ENCODE measurements at places on chromosomes 13 and 19. TPM values are rescaled to one million over a fixed set of nuclear protein-coding genes. Genes with fewer than 3 reads are reported as not detected.

- DNase-seq: no peak
Measured at GRCh38 chr19:15378534-15379082, 979 bp downstream of the AKAP8 start.

GRCh38 chr19:16369306-16369663 lies 44.7 kb downstream of the KLF2 start:
- DNase-seq: no peak

- no peak for DNase-seq
Measured at GRCh38 chr19:1874554-1875185, 10.6 kb downstream of the ABHD17A start.

DNA sequence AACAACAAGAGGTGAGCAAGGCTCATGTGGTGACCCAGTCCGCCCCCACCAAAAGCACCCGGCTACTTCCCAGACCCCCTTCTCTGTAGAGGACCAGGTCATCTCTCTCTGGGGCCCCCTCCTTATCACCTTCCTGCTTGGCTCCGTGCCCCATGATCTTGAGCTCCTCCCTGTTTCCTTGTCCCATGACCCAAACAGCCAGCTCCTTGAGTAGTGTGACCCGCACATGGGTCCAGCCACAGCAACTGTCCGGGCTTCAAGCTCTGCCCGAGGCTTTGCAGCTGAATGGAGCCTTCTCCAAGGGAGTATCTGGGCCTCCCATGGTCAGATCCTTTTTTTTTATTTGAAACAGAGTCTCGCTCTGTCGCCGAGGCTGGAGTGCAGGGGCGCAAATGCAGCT lies 61.8 kb downstream of the MYO9B start:
- no peak for DNase-seq

DNA sequence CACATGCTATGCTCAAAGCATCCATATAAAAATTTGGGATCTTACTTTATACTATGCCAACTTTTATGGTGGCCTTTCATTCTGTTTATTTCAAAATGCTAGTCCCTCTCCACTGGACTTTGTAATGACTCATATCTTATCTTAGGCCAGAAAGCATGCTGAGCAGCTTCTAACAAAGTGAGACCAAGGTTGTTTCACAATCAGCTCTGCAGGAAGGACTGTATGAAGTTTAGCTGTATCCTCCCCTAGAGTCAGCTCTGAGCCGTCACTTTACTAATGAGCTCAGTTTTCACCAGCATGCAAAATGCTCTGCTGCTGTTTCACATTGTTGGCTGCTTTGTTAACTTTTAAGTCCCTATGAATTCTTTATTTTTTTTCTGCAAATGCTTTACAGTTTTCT lies 1608.8 kb downstream of the OLFM4 start:
- DNase-seq: no peak

DNA sequence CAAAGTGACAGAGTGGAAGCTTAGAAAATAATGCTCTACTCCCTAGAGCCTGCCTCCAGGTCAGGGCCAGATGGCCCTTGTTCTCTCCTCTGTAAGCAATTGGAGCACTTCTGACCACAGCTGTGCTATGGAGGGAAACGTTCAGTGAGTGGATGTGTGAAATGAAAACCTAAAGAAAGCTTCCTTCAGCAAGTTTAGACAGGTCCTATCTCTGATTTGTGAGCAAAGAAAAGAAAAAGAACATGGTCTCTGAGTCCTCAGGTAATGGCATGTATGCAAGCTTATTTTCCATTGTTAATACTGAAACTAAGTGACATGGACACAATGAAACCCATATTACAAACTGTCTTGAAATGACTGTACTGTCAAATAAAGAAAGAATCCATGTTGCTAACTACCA lies 1486.8 kb downstream of the EFNB2 start:
- no peak for DNase-seq

- DNase-seq: no peak
Measured at GRCh38 chr13:41708713-41709112, 251.4 kb downstream of the RGCC start.

GRCh38 chr19:49390131-49390928 lies 2.3 kb downstream of the KASH5 start:
- DNase-seq: no peak

GRCh38 chr13:42753697-42754096 lies 27.7 kb upstream of the FAM216B start:
- no peak for DNase-seq

DNA sequence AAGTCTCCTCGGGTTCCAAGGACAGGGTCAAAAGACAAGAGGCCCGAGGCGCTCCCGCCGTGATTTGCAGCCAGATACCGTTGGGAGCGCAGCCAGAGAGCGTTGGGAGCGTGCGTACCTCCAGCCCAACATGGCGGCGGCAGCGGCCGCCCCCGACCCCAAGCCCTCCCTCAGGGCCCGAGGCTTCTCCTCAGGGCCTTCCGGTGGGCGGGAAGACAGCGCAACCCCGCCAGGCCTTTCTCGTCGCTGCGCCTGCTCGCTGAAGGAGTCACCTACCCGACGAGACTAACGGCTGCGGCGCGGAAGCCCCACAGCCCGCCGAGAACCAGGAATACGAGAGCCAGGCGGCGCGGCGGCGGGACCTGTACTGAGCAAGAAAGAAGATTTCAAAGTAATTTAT lies 3.2 kb upstream of the ZNF850 start:
- no peak for DNase-seq

- DNase-seq: no peak
Measured at GRCh38 chr13:68234274-68234673, 1004.1 kb upstream of the PCDH9 start.

DNA sequence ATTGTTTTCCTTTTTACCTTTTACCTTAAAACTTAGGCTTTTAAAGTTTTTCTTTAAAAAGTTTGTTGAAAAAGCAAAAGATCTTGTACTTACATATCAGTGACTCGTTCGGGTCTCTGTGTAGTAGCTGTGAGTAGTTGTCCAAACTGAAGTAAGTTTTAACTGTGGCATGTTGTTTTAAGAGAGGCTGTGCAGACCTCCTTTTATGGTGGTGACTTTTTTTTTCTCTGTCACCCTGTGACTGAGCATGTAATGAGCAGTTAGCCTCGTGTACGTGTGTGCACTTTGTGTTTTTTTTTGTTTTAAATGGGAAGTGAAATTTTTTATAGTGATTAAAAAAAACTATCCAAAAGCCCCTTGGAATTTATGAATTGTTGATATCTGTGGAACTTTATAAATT lies at the start of gene GPR183:
GPR183 (minus strand) TSS at position 153 of the 400 bp plus-strand sequence. CDS start 11,254 bp downstream, outside the sequence.
- no peak for DNase-seq

GRCh38 chr19:40803857-40804782 lies 5.1 kb downstream of the EGLN2 start:
- no peak for DNase-seq

DNA sequence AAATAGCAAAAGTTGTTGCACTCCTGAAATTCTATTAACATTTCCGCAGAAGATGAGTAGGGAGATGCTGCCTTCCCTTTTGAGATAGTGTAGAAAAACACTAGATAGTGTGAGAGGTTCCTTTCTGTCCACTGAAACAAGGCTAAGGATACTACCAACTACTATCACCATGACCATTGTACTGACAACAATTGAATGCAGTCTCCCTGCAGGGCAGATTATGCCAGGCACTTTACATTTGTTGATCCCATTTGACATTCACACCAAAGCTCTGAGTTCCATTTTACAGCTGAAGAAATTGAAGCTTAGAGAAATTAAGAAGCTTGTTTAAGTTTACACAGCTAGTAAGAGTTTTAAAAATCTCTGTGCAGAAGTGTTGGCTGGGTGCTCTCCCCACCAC lies 55.0 kb downstream of the CYSLTR2 start:
- DNase-seq: no peak

DNA sequence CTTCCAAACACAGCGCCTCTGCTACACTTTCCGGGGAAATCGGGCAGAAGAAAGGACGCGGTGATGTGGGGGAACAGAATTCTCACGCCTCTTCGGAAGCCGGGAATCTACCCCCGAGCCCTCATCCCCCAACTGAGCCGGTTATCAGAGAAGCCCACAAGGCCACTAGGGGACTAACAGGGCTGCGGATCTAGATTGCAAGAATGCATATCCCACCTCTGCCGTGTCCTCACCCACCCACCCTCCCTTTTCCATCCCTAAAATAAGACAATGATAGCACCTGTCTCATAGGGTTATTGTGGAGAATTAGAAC lies 1.1 kb downstream of the IGFLR1 start:
- DNase-seq: no peak

POGLUT2 gene
- 19.1 TPM for polyA plus RNA-seq

ZNF480 gene
- 2.1 TPM for polyA plus RNA-seq

PGLYRP1 gene
- not detected for polyA plus RNA-seq

ZNF296 gene
- polyA plus RNA-seq: 0.09 TPM

ZNF491 gene
- 1.3 TPM for polyA plus RNA-seq

CD33 gene
- not detected for polyA plus RNA-seq

Data from BJ (cell line).